Heart right ventricle (tissue), 16 donors: ENCODE measurements at places on chromosomes 11 and 22. TPM values are rescaled to one million over a fixed set of nuclear protein-coding genes. Genes with fewer than 3 reads are reported as not detected.
A peak's percentile ranks its signal among the peaks of the same experiment; 100 is the strongest.

Gene CARD18
- not detected for total RNA-seq

Gene MMP3
- not detected for total RNA-seq

Gene MFRP
- not detected for total RNA-seq

Gene ANO3
- not detected for total RNA-seq

DNA sequence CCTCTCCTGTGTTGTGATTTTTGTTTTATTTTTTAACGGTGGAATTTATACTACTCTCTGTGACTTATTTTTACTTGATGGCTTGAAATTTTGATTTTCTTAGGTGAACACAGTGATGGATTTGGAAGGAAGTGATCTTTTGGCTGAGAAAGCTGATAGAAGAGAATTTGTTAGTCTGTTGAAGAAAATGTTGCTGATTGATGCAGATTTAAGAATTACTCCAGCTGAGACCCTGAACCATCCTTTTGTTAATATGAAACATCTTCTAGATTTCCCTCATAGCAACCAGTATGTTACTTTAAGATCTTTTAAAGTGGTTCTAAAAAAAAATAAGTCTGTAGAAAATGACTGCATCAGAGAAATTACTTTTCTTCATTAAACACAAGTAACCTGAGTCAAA is 82.1 kb downstream of the HIPK3 start:
- DNase-seq = no peak

DNA sequence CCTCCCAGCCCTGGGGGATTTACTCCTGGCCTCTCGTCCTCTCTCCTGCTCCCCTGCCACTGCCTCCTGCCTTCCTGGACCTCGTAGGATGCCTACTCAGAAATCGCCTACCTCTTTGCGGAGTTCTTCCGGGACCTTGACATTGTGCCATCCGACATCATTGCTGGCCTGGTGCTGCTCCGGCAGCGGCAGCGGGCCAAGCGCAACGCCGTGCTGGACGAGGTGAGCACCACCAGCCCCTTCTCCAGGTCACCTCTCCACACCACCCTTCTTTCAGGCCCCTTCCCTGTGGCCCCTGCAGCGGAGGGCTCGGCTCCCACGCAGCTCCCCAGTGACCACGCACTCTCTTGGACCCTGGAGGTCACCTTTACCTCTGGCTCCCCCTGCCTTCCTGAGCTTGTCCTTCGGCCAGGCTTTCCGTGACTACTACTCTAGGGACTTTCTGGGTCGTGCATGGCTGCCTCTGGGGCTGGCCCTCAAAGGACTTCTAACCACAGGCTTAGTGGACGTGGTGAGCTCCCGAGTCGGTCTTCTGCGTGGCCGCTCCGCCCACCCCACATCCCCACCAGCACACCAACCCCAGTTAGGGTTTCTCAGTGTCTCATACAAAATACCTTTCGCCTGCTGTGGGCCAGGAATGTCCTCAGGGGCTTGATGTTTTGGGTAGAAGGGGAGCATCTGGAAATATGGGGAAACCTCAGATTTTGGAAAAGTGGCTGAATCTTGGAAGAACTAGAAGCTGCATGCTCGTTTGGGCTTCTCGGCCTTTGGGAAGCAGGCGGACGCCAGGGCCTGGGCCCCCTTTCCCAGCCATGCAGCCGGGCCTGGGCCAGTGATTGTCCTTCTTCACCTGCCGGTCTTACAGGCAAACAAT is 24.1 kb upstream of the MYRF start:
- no peak for DNase-seq

GRCh38 chr11:17449158-17449557 is 27.5 kb downstream of the ABCC8 start:
- DNase-seq = no peak

DNA sequence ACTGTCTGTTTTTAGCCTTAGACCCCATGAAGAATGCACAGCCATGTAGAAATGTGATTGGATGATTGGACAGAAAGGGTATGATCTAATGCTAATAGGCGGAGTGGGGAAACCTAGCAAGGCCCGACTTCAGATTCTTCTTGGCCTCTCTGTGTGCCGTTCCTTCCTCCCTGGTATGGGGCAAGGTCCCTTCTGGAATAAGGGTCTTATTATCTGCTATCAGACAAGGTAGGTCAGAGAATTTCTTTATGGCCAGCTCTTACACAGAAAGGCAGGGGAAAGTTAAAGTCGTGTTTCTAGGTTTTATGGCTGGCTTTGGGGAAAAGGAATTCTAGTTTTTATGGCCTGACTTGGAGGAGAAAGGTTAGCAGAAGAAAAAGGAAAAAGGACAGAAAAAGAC is 30.6 kb downstream of the DBX1 start:
- DNase-seq = no peak

DNA sequence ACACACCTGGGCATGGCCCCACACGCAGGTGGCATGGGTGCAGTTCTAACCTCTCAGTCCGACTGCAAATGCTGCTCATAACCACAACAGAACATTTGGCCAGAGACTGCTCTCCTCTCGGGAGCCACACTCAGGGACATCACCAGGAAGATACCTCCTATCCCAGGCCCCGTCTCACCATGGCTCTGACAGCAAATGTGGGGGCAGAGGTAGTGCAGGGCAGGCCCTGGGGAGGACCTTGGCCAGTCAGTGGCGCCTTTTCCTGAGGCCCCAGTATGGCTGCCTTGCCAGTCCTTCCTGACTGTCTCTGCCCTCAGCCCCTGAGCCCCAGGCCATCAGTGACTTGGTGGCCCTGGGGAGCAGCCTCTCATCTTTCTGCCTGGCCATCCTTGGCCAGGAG is 2.8 kb downstream of the KRTAP5-6 start:
- DNase-seq = no peak

GRCh38 chr22:25221790-25222189 is 2.4 kb downstream of the CRYBB2 start:
- no peak for DNase-seq

DNA sequence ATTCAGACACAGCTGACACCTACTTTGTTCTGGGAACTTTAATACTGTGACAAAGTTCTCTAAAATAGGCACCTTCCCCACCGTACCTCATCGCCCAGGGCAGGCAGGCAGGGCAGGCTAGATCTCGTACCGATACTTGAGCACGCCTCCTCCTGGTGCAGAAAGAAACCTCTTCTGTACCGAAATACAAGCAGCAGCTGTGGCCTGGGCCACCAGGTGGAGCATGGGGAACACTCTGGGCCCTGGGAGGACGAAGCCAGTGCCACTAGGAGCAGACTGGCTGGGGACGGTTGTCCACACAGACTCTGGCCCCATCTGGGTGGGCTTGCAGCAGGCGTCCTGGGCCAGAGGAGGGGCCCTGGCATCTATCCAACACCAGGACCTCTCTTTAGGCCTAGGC is 12.8 kb downstream of the PMM1 start:
- peak; percentile 62 for DNase-seq
